Frontal cortex (tissue), 4 donors: ENCODE measurements at places on chromosomes 7 and 10.

DNA sequence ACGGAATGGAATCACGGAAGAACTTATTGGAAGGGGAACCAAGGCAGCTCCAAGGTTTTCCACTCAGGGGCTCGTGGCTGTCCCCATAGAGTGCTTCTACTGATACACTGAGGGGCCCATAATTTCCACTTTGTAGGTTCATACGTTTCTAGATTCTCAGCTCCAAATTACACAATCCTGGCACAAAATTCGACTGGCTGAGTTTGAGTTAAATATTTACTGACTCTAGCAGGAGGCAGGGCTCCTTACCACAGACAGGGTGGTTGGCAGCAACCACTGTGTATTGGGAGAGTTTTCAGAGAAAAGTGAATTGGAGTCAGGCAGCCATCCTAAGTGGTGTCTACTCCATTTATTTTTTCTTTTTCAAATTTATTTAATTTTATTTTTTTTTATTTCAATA, 55.4 kb upstream of the SEC61G start:
- no peak for DNase-seq

GRCh38 chr7:113812591-113813255, 106.1 kb downstream of the PPP1R3A start:
- no peak for DNase-seq

DNA sequence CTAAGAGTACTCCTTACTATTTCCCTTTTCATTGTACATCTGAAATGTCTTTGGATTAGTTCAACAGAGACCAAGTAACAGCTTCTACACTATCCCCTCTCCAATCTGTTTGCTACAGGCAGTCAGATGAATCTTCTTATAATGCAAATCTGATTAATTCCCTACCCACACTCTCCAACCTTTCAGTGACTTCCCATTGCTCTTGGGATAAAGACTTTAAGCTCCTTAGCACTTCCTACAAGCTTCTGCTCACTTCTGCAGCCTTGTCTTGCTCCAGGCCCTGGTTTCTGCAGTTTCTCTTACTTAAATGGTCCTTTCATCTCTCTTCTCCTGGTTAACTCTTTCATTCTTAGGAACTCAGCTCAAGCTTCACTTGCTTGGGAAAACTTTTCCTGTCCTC, 65.2 kb upstream of the FEZF1 start:
- no peak for DNase-seq

DNA sequence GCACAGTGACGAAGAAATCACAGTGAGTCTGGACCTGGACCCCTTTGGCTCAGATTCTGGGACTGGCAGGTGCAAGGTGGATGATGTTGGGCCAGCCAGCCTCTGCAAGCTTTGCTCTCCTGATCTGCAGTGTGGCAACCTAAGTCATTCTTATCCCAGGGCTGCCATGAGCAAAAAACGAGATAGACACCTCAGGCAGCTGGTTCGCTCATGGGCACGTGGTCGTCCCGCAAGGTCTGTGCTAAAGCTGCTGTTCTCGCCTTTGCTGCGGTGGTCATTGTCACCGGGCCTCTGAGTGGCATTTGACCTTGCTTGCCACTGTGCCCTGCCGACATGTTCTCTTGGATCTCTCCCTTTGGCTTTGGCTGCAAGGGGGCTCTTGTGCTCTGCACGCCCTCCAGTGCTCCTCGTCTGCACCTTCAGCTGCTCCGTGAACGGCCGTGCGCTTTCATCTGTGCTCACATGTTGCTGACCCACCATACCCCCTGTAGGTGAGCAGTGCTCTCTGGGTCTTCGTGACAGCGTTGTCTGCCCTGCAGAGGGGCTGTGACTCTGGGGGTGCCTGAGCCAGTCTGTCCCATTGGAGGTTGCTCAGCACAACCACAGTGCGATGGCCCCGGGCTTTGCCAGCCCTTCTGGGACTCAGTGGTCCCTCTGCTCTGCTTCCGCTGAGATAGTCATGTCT, 317.0 kb downstream of the GLRX3 start:
- no peak for DNase-seq

DNA sequence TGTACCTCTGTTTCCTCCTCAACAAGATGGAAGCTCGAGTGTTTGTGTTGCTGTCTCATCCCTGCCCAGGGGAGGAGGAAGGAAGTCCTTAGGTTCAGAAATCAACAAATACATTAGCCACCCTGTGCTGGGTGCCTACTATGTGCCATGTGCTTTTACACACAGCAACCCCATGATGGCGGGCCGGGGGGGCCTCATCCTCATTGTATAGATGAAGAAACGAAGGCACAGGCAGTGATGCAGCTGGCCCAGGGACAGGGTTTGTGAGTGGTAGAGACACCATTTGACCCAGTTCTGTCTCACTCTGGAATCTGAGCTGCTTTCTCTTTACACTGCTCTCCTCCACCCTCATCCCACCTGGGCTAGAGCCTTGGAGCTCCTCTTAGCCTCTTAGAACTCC, 1.9 kb upstream of the CALHM2 start:
- no peak for DNase-seq

GRCh38 chr7:113715981-113716856, 202.6 kb downstream of the PPP1R3A start:
- DNase-seq: no peak

DNA sequence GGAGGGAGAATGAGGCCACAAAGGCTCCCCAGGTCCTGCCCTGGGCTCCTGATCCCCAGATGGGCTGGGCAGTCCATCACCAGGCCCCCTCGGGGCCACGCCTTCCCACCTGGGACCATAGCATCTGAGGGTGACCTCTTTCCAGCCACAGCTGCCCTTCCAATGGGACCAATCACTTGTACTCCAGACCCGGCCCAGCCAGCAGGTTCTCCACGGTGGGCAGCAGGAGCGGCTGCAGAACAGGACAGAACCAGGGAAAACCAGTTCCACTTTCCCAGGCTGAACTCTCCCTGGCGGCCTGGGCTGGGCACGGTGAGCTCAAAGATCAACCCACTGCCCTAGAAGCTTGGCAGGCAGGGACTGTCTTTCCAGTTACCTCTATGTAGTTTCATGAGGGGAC, 257.6 kb downstream of the MAD1L1 start:
- no peak for DNase-seq

DNA sequence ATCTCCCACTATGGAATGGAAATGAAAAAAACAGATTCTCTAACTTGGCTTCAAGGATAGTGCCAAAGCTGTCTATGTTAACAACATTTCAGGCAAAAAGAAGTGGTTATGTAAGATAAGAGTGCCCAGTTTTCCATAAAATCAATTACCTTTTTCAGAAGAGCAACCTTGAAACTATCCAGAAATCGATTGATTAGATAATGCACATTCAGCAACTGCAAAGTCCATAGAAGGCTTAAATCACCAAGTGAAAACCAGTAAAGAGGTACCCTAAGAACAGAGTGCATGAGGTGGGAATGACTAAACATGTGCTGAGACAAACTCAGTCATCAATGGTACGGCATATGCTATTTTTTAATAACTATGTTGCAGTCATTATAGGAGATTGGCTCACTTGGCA, 71.9 kb upstream of the TNKS2 start:
- no peak for DNase-seq

- no peak for DNase-seq
Measured at GRCh38 chr7:122833888-122834570, 52.2 kb downstream of the CADPS2 start.

DNA sequence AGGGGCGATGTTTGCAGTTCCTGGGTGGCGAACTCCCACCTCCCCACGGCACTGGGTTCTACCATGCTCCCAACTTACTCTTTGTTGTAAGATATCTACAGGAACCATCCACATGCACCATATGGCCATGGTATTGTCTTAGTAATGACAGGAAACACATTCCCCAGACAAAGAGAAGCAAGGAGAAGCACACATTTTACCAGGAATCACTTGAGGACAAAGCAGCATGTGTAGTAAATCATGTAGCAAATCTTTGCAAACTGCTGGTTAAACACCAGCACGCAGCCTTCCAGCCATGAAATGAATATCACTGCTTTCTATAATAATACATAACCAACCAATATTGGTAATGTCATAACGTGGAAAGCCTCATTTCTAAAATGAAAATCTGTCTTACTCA, 101.2 kb downstream of the NRP1 start:
- no peak for DNase-seq
